ENCODE measurements at places on chromosomes 1 and 21. TPM values are rescaled to one million over a fixed set of nuclear protein-coding genes. Genes with fewer than 3 reads are reported as not detected.

DNA sequence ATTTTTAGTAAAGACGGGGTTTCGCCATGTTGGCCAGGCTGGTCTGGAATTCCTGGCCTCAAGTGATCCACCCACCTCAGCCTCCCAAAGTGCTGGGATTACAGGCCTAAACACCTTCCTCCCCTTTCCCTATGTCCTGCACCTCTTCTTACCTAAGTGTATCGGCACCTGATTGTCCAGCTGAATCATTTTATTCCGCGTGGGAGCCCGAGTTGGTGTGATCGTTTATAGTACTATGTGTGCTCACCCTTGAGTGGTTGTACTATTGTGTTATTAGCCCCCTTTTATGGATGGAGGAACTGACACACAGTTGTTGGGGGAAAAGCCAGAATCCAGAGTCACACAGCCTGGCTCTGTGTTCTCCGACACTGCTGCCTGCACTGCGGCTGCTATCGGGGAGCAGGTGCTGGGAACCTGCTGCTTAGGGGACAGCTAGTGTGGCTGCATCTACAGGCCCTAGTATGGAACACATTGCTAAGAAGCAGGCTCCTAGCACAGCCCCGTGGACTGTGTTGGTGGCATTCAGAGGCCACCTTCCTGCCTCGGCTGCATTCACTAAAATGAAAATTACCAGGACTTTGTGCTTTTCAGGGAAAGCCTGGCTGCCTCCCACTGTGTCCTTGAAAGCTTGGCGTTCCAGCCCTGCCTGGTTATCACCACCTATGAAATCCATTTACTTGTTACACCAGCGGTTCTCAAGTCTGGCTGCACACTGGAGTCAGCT is 21.6 kb downstream of the ENO1 start:
- no peaks in the 10 kb centered on the region for H3K36me3 ChIP-seq
- H3K27ac ChIP-seq: no peak overlapping the region
- H3K27me3 ChIP-seq: no peaks in the 10 kb centered on the region
- DNase-seq: no peak

PLPPR5 gene
- not detected for total RNA-seq

HSD3B1 gene
- not detected for total RNA-seq

COL24A1 gene
- total RNA-seq: 9.1 TPM

C1orf94 gene
- not detected for total RNA-seq

- H3K27ac ChIP-seq: peak overlapping the region; percentile 38
- no peak overlapping the region for H3K4me3 ChIP-seq
- peaks cover 22% of the 10 kb centered on the region for H3K4me1 ChIP-seq
- no peaks in the 10 kb centered on the region for H3K27me3 ChIP-seq
- no peaks in the 10 kb centered on the region for H3K36me3 ChIP-seq
Measured at GRCh38 chr1:207808322-207808705, 56.5 kb downstream of the CD46 start.

DNA sequence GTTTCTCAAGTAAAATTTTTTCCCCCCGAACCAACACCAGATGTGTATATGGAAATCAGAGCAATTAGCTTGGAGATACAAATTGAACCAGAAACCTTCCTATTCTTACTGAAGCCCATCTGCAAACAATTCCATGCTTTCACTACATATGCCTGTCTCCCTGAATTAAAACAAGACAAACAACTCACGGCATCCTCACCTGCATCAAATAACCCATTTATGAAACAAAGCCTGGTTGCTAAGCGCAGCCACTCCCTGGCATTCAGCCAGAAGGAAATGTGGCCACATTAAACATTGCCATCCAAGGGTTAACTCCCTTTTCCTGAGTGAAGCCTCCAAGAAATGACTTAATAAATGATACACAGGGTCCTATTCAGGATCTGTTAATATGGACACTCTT is 55.3 kb downstream of the APP start:
- no peak overlapping the region for H3K4me3 ChIP-seq
- peak overlapping the region; percentile 47 for H3K27ac ChIP-seq
- no peak for DNase-seq
- peaks cover 16% of the 10 kb centered on the region for H3K4me1 ChIP-seq
- H3K27me3 ChIP-seq: no peaks in the 10 kb centered on the region

GRCh38 chr1:58850636-58851035 is 66.8 kb upstream of the JUN start:
- no peak overlapping the region for H3K4me3 ChIP-seq
- H3K27me3 ChIP-seq: no peaks in the 10 kb centered on the region
- H3K4me1 ChIP-seq: no peaks in the 10 kb centered on the region

CD160 gene
- total RNA-seq: not detected

DNA sequence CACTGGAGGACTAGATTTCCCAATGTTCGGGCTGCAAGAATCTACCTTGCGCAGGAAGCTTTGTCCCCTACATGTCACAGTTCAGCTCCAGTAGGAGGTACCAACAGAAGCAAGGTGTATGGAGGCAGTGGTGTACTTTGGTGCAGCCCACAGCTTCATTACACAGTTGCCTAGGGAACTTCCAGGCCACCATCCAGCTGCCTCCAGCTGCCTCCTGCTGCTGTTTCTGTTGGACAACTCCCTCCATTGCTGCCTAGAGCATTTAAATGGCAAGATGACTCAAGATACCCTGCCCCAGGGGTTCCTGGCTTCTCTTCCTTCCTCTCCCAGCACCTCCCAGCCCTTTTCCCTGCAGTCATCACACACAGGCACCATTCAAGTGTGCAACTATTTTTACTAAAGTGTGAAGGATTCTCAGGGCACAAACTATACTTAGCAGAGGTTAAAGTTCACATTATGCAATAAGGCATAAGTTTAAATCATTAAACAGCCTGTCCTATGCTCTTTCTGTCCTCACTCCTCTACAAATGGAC is 39.0 kb upstream of the ATP1A1 start:
- no peaks in the 10 kb centered on the region for H3K27me3 ChIP-seq
- H3K4me1 ChIP-seq: no peaks in the 10 kb centered on the region
- no peak for DNase-seq
- H3K27ac ChIP-seq: no peak overlapping the region
- H3K4me3 ChIP-seq: no peak overlapping the region
- H3K36me3 ChIP-seq: no peaks in the 10 kb centered on the region

GRCh38 chr21:40335704-40336103 is 468.5 kb downstream of the PCP4 start:
- H3K36me3 ChIP-seq: no peaks in the 10 kb centered on the region
- H3K27me3 ChIP-seq: no peaks in the 10 kb centered on the region
- no peak overlapping the region for H3K27ac ChIP-seq
- no peaks in the 10 kb centered on the region for H3K4me1 ChIP-seq
- DNase-seq: no peak

DNA sequence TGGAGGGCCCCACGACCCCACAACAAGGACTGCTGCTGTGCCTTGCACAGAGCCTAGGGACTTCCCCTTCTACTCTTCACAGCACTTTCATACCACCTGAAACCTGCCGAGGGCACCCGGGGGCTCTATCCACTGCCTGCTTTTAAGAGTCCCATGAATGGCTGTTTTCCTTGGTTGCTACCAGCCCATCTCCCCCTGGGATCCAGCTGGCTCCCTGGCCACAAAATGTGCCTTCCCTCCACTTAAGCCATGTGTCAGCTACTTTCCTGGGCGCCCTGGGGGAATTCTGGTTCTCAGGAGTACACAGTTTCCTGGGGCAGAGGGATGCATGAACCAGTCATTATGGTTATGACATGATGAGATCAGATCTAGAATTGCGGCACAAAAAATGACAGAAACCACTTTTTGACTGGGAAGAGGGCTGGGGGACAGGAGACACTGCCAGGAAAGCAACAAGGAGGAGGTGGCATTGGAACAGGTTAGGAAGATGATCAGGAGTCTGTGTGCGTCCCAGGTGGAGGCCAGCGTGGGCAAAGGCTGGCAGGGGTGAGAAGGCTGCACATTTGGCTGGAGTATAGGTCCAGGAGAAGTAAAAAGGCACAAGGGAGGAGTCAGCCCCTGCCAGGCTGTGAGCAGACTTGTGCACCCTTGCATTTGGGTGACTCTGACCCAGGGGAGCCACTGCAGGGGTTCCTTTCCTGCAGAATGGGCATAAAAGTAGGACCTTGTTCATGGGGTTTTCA is 3.2 kb upstream of the TNFRSF8 start:
- H3K4me1 ChIP-seq: peaks cover 11% of the 10 kb centered on the region
- no peak for DNase-seq
- H3K27me3 ChIP-seq: peaks cover 9% of the 10 kb centered on the region
- H3K27ac ChIP-seq: no peak overlapping the region
- no peak overlapping the region for H3K4me3 ChIP-seq

DNA sequence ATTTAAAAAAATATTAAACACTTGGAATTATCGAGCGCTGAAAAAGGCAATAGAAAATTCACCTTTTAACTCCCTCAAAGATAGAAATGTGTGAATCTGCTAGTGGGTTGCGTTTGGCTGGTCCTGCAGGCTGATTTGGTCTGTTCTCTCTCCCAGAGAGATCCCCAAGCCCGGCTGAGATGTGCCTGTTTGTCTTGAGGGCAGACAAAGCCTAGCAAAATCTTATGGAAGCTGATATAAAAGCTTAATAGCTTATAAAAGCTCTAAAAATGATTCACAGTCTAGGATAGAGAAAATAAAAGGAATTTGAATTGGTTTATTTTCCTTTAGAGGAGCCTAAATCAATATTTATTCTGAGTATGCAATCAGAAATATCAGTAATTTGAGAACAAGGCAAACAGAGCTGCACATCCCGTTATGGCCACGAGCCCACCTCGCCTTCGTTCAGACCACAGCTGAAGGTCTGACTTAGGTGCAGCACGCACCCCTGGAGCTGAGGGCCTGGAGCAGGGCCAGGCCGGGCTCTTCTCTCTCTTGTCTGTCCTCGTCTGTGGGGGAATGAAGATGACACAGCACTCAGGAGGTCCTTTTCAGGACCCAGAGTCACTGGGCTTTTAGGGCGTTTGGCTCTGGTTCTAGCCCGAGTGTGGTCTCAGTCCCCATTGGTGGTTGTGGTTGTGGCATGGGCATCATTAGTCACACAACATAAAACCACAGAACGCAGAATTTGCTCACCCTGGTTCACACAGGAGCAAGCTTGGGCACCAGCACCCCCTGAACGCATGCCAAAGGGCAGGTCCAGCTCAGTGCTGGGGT is 18.6 kb downstream of the PDE9A start:
- no peaks in the 10 kb centered on the region for H3K27me3 ChIP-seq
- no peak overlapping the region for H3K27ac ChIP-seq
- DNase-seq: no peak
- no peaks in the 10 kb centered on the region for H3K4me1 ChIP-seq
- H3K36me3 ChIP-seq: no peaks in the 10 kb centered on the region
